ENCODE measurements at places on chromosomes 5 and 9.

- ATAC-seq: no peak
Measured at GRCh38 chr5:151144922-151145321, 12.7 kb downstream of the ANXA6 start.

GRCh38 chr5:149800633-149801032, 70.5 kb downstream of the PPARGC1B start:
- no peak for ATAC-seq

DNA sequence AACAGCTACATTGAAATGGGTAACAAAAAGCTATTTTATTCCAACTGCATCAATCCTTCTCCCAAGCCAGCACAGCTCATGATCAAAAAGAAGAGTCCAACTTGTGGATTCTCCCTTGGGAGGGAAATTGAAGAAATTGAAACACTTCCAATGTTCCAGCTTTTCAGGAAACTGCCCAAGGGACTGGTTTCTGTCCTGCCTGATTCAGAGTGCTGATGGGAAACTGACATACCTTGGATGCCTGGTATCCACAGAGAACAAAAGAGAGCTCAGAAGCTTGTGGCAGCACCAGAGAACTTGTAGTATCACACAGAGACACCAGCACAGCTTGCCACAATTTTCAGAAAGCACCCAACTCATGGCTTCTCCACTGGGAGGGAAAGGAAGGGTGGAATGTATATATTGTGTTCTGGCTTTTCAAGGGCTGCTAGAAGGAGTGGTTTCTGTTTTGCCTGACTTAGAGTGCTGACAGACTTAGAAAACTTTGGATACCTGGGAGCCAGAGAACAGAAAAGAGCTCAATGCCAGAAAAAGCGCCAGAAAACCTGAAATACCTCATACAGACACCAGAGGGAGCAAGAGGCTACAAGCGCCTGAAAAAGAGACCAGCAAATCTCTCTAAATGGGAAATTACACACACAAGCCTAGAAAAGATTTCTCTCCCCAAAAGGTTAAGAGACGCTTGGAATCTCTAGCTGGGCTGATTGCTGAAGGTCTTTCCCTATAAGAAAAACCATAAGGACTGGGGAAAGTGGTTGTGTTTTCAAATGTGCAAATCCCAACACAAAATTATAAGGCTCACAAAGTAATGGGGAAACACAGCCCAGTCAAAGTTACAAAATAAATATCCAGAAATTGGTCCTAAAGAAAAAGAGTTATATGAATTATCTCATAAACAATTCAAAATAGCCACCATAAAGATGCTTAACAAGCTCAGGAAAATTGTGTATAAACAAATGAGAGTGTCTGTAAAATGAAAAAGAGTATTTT, 178.8 kb downstream of the SPOCK1 start:
- ATAC-seq: no peak

DNA sequence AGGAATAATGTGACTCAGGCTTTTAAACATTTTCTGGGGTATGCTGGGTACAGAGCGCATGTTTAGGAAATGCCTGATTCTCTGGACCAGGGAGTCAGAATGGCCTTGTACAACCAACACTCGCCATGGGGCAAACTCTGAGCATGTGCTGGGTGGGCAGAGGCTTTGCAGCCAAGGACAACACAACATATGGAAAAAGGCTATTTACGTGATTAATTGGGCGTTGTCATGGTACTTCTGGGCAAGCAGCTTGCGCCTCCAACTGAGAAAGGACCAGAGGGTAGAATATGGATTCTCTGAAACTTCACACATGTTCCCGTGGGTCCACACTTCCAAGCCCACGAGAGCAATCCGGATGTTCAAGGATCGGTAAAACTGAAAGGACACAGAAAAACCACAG, 49.1 kb downstream of the NIPAL4 start:
- ATAC-seq: no peak

DNA sequence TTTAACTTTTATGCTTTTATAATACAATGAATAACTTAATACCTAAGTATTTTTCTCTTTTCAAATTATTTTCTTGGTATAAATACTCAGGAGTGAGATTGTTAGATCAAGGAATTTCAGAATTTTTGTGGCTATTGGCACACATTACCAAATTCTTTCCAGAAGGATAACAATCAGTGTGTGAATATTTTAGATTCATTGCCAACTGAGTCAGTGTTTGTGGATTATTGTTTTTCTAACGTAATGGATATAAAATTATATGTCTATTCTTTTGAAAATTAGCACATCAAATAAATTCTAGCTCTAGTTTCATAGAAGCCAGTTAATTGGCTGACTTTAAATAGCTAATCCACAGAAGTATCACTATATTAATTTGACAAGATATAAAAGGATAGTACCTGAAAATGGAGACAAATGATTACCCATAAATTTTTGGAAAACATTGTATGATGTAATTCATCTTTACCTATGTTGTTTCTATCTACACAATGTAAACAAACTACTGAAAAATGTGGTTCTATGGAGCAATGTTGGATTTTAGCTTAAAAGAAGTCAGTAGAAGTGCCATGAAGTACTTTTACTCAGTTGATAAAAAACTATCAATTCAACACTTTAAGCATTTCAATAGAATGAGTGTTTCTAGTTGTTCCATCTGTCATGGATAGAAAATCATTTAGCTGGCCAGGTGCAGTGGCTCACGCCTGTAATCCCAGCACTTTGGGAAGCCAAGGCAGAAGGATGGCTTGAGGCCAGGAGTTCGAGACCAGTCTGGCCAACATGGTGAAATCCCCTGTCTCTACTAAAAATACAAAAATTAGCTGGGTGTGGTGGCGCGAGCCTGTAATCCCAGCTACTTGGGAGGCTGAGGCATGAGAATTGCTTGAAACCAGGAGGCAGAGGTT, 185.1 kb downstream of the ADAMTSL1 start:
- ATAC-seq: no peak

DNA sequence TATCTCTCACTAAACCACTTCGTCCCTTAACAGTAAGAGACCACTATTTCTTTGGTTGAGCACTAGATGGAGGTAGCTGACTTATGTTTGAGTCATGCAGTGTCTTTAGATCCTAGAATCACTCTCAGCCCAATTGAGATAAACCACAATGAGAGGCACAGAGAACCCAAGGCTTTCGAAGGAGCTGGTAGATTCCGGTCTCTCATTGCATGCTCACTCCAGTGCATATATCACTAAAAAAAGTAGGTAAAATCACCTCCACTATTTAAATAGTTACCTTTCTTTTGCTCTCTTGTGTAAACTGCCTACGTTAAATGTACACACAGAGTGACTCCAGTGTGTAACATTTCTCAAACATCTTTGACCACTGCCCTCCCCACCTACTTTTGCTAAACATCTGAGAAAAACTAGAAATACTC, 27.6 kb downstream of the ACTL7A start:
- ATAC-seq: no peak

- ATAC-seq: no peak
Measured at GRCh38 chr5:149792540-149793255, 62.6 kb downstream of the PPARGC1B start.

DNA sequence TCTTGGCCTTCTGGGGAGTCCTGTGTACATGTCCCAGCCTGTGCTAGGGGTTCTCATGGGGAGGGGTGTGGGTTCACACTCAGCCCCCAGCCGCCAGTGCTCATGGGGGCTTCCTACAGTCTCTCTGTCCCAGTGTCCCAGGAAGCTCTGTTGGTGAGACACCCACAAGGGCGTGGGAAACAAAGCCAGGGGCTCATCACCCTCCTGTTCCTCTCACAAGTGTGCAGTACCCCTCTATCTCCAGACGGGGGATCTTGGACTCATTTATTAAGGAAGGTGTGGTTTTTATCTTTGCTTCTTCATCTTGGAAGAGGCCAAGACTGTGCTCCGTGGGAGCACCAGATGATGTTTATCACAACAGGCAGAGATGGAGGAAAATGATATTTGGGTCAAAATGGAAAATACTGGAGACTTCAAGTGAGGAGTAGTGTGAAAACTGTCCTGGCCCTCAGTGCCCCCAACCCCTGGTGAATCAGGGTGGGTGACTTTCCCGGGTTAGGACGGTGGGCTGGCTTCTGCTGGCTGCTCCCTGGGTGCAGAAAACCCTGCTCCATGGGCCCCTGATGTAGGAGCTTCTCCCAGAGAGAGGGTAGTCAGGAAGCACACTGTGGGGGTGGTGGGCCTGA, 15.2 kb downstream of the TMEM171 start:
- no peak for ATAC-seq

DNA sequence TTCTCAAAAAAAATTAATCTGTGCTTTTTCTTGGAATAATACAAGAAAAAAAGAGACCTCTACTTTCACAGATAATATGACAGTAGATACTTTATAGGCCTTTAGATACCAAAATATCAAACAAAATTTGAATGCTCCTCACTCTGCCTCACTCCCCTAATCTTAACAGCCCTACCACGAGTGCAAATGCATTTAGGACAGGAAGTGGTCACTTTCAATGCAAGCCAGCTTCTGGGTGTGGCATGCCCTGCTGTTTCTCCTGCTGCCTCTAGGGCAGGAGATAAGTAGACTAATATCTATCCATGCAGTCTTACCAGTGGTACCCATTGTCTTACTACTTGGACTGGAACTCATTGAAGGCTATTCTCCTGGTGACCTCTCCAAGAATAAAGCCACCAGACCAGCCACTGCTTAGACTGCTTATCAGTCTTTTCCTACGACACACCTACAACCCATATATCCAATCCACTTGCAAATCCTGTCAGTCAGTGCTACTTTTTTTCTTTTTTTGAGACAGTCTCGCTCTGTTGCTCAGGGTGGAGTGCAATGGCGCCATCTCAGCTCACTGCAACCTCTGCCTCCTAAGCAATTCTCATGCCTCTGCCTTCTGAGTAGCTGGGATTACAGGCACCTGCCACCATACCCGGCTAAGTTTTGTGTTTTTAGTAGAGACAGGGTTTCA, 23.0 kb downstream of the FRRS1L start:
- no peak for ATAC-seq

DNA sequence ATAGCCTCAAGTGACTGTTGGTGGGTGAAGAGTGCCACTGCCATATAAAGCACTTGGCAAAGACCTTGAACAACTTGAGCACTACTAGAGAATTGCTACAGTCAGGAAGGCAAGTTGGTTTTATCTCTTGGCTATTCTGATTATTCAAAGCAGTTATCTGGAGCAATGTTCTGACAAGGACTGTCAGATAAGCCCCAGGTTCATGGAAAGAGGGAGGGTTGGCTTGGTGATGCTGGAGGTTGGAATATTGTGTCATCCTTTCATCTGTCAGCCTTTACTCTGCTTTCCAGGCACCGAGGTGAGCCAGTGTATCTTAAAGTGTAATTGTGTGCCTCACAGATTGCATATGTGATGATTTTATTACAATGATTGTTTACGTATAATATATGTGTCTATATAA, 548.4 kb upstream of the ZNF608 start:
- no peak for ATAC-seq

All from activated CD4-positive, CD25-positive, alpha-beta regulatory T cell treated with anti-CD3 and anti-CD28 coated beads, Interleukin-2, amount 50 U/mL, for 24 hours (primary cell).